ENCODE measurements at places on chromosomes 1 and 21.

GRCh38 chr1:235131961-235132360 is 3.3 kb upstream of the TOMM20 start:
- DNase-seq, result no peak

- no peak for DNase-seq
Measured at GRCh38 chr21:45293220-45293725, 5.6 kb upstream of the POFUT2 start.

DNA sequence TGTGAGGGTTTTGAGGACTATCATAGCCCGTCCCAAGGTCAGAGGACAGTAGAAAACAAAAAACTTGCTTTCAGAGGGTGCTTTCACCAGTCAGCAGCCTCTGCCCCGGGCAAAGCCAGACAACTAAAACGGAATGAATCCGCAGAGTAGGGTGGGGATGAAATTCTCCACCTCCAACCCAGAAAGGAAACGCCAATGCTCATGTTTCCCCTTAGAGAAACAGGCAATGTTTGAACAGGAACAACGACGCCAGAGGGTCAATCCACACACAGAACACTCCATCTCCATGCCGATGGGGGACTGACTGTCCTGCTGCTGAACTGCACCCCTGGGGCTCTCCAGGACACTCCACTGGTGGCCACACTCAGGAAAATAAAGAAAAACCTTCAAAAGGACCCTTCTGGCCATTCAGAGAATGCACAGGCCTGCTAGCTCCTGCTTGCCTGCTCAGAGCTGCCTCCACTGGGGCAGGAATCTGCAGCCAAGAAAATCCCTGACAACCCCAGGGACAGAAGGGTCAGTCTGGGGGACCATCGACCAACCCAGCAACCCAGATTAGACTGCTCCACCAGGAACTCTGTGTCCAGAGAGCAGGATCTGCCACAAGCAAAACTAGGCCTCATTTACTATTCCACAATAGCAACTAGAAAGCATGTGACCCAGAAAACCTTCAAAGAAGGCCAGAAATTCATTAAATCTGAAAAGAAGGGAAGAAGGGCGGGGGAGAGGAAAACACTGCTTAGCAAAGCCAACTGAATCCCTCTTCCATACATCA is 116.0 kb downstream of the TOMM20 start:
- DNase-seq, result no peak

DNA sequence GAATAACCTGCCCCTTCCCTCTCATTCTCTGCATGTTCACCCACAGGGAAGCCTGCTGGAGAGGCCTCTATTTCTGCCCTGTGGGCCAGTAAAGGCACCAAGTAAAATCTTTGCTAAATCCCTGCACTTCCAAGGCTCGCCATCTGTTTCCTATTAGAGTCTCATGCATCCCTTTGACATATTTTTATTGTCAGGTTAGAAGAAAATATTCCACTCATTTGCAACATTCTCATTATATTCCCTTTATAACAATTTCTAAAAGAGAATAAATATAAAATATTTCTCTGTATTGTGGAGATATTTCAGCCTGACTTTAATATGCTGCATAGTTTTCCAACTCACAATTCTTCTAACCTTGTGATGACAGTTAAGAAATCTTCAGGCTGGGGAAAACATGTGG is 340.4 kb upstream of the VAMP3 start:
- DNase-seq, result no peak

DNA sequence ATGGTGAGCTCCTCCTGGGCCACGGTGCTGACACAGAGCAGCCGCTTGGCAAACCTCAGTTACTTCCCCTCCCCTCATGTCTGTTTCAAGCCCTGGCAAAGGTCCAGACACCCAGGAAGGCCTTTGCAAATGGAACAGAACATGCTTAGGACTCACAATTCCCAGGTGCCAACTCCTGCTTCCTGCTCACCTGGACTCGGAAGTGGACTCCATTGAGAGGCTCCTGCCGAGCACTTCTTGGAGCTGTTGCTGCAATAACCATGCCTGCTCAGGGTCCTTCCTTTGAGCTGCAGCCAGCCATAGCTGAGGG is 10.7 kb downstream of the DCST2 start:
- no peak for DNase-seq

- DNase-seq, result no peak
Measured at GRCh38 chr1:54298284-54299033, 98.5 kb downstream of the MRPL37 start.

DNA sequence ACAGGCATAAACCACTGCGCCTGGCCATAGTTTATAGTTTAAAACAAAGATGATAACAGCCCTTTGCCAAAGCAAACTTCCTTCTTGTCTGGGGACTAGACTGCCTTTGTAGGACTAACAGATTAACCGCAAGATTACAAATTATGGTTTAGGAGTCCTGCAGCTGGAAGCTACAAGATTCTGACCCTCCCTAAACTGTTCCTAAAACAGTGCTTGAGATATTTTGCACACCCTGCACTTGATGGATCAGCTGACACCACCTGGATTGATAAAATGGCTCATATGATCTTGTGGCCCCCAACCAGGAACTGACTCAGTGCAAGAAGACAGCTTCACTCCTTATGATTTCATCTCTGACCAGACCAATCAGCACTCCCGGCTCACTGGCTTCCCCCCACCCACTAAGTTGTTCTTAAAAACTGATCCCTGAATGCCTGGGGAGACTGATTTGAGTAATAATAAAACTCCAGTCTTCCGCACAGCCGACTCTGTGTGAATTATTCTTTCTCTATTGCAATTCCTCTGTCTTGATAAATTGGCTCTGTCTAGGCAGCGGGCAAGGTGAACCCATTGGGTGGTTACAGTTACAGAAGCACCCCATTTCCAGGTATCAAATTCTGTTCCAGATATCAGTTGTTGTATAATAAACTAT is 13.8 kb upstream of the RNF11 start:
- DNase-seq, result no peak

DNA sequence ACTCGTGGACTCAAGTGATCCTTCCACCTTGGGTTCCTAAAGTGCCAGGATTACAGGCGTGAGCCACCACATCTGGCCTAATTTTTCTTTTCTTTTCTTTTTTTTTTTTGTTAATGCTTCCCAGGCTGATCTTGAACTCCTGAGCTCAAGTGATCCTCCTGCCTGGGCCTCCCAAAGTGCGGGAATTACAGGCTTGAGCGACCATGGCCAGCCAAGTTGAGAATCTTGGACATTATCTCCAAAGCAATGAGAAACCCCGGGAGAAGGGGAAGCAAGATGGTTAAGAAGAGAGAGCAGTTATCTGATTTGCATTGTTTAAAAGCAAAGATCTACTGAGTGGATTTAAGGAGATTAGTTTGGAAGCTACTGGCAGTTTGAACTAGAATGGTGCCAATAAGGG is 9.1 kb downstream of the HIPK1 start:
- no peak for DNase-seq

GRCh38 chr1:171142416-171143385 is 42.4 kb upstream of the FMO2 start:
- DNase-seq, result no peak

- DNase-seq, result no peak
Measured at GRCh38 chr1:113451710-113452109, 61.4 kb downstream of the MAGI3 start.

GRCh38 chr1:247331172-247331524 is 519 bp downstream of the ZNF496 start:
- peak; percentile 34 for DNase-seq

- no peak for DNase-seq
Measured at GRCh38 chr1:164764333-164764732, 205.3 kb downstream of the PBX1 start.

DNA sequence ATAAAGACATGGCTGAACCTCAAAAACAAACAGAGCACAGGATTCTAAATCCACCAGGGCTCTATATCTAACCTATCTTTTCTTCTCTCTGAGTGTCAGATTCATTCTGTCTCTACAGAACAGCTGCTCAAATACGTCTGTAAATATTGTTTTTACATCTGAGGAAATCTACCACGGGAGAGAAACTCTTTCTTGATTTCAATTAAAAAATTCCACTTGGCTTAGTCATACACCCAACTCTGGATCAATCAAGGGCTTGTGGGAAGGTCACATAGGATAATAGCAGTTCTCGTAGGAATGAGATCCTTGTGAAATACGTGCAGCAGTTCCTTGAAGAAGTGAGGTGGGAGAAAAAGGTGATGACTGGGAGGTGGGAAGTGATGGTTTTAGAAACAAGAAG is 1355.7 kb upstream of the ADGRL2 start:
- no peak for DNase-seq

DNA sequence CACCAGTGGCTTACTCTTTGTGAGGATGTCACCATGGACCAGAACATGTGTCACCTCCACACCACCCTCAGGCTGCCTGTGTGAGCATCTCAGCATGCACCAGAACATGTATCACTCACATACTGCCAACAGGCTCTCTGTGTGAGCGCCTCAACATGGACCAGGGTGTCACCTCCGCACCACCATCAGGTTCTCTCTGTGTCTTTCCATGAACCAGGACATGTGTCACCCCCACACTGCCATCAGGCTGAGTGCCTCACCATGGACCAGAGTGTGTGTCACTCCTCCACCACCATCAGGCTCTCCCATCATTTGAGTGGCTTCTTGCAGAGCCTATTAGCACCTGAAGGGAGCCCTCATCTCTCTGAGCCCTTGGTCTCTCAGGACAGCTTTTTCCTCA is 125.2 kb downstream of the ZNF648 start:
- DNase-seq, result no peak

DNA sequence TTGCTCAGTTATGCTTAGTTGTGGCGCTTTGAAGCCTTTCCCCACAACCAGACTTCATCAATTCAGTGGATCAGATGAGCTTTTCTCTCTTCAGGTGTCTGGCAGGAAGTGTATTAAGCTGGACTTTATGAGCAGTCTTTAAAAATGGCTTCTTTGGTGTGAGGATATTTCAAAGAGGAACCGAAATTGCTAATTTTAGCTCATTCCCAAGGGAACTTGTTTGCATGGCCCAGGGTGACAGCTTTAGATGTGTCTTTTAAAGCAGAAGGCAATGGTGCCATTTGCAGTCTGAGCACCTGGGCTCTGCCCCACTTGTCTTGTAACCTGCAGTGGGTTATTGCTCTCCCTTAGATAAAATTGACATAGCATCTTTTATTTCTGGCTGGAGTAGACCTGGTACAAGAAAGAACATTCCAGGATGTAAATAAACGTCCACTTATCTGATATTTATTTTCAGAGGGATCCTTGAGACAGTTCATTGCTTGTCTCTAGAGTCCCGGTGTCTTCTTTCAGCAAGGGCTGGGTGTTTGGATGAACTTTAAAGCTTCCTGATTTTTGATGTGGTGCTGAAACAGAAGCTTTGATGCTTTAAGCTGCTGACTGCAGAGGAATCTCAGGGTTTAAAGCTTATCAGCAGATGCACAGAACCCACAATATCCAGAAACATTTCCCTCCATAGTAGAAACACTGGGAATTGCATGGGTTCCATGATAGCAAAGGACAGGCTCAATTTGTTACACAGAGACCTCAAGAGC is 241.7 kb downstream of the ADGRL2 start:
- DNase-seq, result no peak

DNA sequence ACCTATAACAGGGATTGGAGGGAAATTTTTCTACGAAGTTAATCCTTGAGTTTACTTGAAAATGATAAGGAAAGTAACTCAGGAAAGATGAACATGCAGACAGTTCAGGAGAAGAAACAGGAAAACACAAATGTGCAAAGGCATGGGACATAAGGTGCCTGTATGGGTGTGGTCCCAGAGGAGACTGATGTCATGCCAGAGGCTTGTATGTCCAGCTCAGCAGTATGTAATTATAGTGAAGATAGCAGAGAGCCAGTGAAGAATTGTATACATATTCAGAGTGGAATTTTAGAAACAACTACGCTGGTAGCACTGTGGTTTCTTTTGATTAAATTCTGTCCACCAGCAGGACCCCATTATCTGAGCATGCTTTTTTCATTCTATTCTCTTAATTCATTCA is 179.5 kb downstream of the LRRC7 start:
- no peak for DNase-seq

DNA sequence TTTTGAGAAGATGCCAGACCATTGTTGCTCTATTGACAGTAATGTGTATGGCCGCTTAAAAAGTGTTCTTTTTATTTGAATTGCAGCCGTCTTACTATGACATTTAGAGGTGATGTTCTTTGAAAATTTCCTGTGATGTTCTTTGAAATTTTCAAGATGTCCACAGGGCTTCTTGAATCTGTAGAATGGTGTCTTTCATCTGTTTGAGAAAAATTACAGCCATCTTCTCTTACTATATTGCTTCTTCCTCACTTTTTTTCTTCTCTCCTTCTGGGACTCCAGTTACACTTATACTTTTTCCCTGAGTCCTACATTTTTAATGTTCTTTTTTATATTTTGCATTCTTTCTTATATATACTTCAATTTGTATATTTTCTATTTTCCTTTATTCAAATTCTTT is 57.4 kb downstream of the DIP2A start:
- DNase-seq, result no peak

DNA sequence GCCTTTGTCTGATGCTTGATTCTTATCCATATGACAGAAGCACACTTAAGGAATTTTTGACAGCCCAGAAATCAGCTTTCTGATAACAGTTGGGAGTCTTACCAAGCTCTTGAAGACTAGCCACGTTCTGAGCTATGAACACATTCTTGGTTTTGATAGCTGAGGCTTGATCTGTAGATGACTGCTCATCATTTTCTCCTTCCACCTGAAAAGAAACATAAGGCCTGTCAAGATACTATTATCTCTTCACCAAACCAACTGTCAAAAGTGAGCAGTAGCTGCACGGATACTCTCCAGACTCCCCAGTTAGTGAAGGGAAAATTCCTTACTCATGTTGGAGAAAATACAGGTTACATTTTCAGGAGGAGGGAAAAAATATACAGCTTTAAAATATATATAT is 12.2 kb downstream of the UBR4 start:
- DNase-seq, result no peak

All from stimulated activated CD8-positive, alpha-beta memory T cell treated with anti-CD3 and anti-CD28 coated beads, Interleukin-4, amount 100 ng/mL, for 1 hour (primary cell).